Peyer's patch (tissue), 4 donors: ENCODE measurements at places on chromosomes 16 and 17. TPM values are rescaled to one million over a fixed set of nuclear protein-coding genes. Genes with fewer than 3 reads are reported as not detected.

TBC1D3 gene
- not detected for total RNA-seq

DRG2 gene
- total RNA-seq: 65.2 TPM

NPIPA5 gene
- 6.0 TPM for total RNA-seq

HOXB9 gene
- 13.7 TPM for total RNA-seq

DNA sequence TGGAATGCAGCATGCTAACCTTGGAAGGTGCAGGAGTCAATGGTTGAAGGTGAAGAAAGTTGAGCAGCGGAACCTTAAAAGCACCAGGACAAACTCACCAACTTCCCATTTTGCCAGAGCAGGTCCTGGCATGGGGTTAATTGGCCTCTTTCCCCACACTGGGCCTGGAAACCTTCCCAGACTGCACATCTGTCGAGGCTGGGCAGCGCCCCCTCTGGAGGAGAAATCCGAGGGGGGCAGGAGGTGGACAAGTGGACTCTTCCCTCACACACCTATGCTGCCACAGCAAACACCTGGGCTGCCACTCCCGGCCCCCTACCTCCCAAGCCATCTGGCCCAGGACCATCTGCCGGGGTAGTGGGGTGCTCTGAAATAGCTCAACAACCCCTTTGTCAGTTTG is 232.4 kb downstream of the CBLN1 start:
- no peaks in the 10 kb centered on the region for H3K4me1 ChIP-seq
- H3K36me3 ChIP-seq: no peaks in the 10 kb centered on the region
- no peak overlapping the region for H3K4me3 ChIP-seq
- no peak for DNase-seq

FBXL16 gene
- total RNA-seq: 2.5 TPM

- peaks cover 6% of the 10 kb centered on the region for H3K4me1 ChIP-seq
- DNase-seq: no peak
- no peaks in the 10 kb centered on the region for H3K36me3 ChIP-seq
- H3K27me3 ChIP-seq: no peaks in the 10 kb centered on the region
These were observed 603 bp upstream of the MRTFB start for GRCh38 chr16:14070555-14070876.

DNA sequence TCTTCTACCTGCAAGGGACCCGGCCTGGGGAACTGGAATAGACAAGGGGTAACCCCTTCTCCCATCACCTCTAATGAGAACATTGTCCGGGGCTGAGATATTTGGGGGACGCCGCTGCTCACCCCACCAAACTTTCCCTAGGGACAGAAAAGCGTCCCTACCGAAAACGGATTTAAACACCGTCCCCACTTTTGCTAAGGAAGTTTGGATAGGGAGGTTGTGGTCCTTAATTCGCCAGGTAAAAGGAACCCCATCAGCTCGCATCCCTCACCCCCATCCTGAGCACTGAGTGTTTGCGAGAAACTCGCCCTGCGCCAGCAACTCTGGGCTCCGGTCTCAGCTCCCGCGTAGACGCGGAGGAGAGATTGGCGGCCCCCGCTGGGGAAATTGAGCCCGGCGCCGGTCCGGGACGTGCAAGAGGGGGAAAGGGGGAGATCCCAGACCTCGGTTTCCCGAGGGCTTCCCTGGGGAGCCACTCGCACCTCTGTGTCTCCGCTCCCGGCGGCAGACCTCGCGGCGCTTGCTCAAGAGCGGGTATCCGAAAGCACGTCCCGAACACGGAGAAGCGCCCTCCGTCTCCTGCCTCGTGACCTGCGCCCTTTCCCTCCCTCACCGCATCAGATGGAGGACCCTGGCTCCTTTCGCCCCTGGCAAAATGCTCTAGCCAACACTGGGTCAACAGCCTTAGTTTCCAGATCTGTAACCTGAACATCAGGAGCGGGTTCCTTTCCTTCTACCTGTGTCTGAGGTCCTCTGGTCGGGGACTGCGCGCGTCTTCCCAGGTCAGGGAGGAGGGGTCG is 3.1 kb upstream of the SOX9 start:
- H3K4me1 ChIP-seq: peaks cover 53% of the 10 kb centered on the region
- no peak overlapping the region for H3K4me3 ChIP-seq
- H3K27ac ChIP-seq: no peak overlapping the region
- no peaks in the 10 kb centered on the region for H3K36me3 ChIP-seq
- H3K27me3 ChIP-seq: peaks cover 28% of the 10 kb centered on the region

GRCh38 chr17:70006159-70006558 is 68.9 kb upstream of the KCNJ16 start:
- H3K36me3 ChIP-seq: no peaks in the 10 kb centered on the region
- no peak for DNase-seq
- no peaks in the 10 kb centered on the region for H3K4me1 ChIP-seq
- H3K27ac ChIP-seq: no peak overlapping the region

DNA sequence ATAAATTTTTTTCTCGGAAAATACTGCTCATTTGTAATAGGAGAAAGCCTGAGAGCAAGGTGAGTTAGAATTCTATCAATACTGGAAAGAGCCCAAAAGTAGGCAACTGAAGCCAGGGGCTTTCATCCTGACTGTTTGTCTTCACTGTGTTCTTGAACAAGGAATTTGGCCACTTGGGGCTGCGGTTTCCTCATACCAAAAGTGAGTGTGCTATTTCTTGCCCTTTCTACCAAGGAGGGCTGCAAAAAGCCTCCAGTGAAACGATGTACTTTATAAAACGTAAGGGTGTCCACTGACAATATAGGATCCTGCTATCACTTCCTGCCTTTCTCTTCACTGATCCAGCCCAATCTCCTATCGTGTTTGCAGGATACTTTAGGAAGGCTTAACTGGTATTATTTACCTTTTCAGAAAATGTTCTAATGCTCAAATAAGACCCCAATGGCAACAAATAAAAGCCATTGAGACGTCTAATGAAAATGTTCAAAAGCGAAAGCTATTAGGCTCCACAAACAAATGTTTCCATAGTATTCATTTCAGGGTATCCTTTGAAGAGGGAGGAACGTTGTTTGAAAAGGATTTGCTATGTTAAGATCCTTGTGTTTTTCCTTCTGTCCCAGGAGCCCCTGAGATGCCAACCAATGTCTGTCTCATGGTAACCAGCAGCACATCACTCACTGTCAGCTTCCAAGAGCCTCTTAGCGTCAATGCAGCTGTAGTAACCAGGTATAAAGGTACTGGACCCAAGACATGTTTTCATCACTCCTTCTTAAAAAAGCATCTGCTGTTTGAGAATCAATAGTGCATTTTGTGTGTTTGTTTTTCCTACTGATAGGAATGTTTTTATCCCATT is 219.3 kb upstream of the NOG start:
- H3K27me3 ChIP-seq: no peaks in the 10 kb centered on the region
- H3K36me3 ChIP-seq: no peaks in the 10 kb centered on the region
- H3K4me3 ChIP-seq: no peak overlapping the region
- no peak for DNase-seq
- no peaks in the 10 kb centered on the region for H3K4me1 ChIP-seq
- H3K27ac ChIP-seq: no peak overlapping the region

LRRC37B gene
- 37.7 TPM for total RNA-seq

MPP2 gene
- not detected for total RNA-seq

DNA sequence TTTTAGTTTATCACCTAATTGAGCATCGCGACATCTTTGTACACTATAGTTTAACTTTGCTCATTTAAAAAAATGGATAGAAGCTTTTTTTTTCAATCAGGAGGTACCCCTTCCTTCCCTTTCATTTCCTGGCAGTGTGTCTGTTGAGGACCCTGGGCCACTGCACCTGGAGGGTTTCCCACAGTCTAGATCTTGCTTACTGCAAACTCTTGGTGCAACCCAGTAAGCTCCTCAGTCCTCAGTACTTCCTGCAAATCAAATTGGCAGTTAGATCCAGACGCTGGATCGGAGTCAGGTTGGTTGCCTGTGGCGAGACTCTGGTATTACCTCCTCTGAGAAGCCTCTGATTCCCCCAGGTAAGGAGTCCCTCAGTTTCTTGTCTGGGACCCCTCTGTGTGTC is 162.0 kb downstream of the RAB11FIP4 start:
- no peak overlapping the region for H3K4me3 ChIP-seq
- no peak for DNase-seq
- no peaks in the 10 kb centered on the region for H3K36me3 ChIP-seq
